ENCODE measurements at places on chromosomes 2 and 18. TPM values are rescaled to one million over a fixed set of nuclear protein-coding genes. Genes with fewer than 3 reads are reported as not detected.
A peak's percentile ranks its signal among the peaks of the same experiment; 100 is the strongest.

DNA sequence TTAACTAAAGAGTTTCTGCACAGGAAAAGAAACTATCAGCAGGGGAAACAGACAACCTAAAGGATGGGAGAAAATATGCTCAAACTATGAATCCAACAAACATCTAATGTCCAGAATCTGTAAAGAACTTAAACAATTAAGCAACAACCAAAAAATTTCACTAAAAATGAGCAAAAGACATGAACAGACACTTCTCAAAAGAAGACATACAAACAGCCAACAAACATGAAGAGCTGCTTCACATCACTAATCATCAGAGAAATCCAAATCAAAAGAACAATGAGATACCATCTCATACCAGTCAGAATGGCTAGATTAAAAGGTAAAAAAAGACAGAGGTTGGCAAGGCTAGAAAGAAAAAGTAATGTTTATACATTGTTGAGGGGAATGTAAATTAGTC, 8.8 kb upstream of the GULP1 start:
- no peaks in the 10 kb centered on the region for H3K27me3 ChIP-seq
- H3K36me3 ChIP-seq, result no peaks in the 10 kb centered on the region
- no peak overlapping the region for H3K27ac ChIP-seq
- H3K4me3 ChIP-seq, result no peak overlapping the region
- DNase-seq, result no peak

GRCh38 chr2:168137510-168138180, 109.8 kb downstream of the STK39 start:
- H3K36me3 ChIP-seq, result peaks cover 19% of the 10 kb centered on the region
- H3K27ac ChIP-seq, result peak overlapping the region; percentile 43
- DNase-seq, result peak; percentile 77
- H3K4me1 ChIP-seq, result no peaks in the 10 kb centered on the region
- no peaks in the 10 kb centered on the region for H3K27me3 ChIP-seq

DNA sequence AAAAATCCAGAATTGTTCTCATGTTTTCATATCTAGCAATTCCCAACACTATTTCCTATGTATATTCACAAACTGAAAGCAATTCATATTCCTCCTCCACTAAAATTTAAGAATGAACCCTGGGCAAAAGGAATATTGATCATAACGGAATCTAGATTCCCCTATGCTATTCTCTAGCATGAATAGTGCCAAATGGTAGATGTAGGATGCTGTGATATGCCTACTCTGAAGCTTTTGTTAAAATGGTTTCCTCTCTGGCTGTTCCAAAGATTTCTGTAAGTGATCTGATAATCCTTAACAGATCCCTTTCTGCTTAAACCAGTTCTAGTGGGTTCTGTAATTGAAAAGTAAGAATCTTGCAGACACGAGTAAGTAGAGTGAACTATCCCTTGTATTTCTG, 298.0 kb upstream of the TANK start:
- H3K4me3 ChIP-seq, result no peak overlapping the region
- no peaks in the 10 kb centered on the region for H3K4me1 ChIP-seq
- H3K27me3 ChIP-seq, result no peaks in the 10 kb centered on the region
- H3K36me3 ChIP-seq, result no peaks in the 10 kb centered on the region

DNA sequence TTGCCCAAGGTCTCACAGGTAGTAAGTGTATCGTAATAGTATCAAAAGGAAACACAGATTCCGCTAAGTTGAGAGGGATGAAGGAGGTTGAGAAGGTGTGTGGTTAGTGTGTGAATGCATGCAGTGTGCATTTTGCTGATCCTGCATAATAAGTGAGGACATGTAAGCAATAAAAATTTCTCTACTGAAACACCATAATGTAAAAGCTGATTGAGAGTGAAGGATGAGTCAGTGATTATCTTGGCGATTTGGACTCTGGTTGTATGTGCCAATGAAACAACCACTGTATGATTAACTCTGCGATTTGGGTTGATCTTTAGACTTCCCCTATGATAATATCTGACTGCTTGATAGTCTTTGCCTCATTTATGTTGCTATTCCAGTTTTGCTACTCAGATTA, 16.7 kb upstream of the ADGRF3 start:
- H3K27ac ChIP-seq, result no peak overlapping the region
- H3K27me3 ChIP-seq, result no peaks in the 10 kb centered on the region
- DNase-seq, result no peak

GRCh38 chr2:196566961-196567666, 72.4 kb upstream of the CCDC150 start:
- H3K4me3 ChIP-seq, result no peak overlapping the region
- no peaks in the 10 kb centered on the region for H3K36me3 ChIP-seq
- no peaks in the 10 kb centered on the region for H3K27me3 ChIP-seq
- DNase-seq, result peak; percentile 46

- H3K27me3 ChIP-seq, result peaks cover 95% of the 10 kb centered on the region
- no peaks in the 10 kb centered on the region for H3K36me3 ChIP-seq
- H3K4me3 ChIP-seq, result peak overlapping the region; percentile 54
- no peak for DNase-seq
These were observed 1.0 kb upstream of the NFATC1 start for GRCh38 chr18:79394534-79395307.

Gene UGT1A10
- not detected for total RNA-seq

Gene ZBTB7C
- total RNA-seq, result 47.1 TPM
